Stimulated activated CD8-positive, alpha-beta memory T cell treated with anti-CD3 and anti-CD28 coated beads, Interleukin-7, amount 100 ng/mL, for 1 hour (primary cell): ENCODE measurements at places on chromosomes 3 and 15.

- no peak for DNase-seq
Measured at GRCh38 chr3:128590948-128591347, 59.7 kb downstream of the RPN1 start.

DNA sequence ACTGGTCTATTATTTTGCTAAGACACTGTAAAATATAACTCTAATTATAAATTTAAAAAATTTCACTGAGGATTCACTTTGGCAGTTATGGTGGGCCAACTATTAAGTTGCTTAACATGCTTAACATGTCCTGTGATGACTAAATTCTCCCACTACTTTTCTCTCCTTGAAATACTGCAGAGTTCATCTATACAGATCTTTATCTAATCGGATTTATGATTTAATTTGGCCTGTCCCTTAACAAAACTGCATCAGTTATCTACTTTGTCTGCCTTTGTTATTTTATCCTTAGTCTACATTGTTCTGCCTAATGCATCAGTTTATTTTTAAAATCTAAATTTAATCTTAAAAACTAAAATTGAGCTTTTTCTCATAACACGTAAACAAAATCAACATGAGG, 26.4 kb downstream of the CD96 start:
- DNase-seq = no peak

- no peak for DNase-seq
Measured at GRCh38 chr3:155018621-155019330, 61.3 kb upstream of the MME start.

DNA sequence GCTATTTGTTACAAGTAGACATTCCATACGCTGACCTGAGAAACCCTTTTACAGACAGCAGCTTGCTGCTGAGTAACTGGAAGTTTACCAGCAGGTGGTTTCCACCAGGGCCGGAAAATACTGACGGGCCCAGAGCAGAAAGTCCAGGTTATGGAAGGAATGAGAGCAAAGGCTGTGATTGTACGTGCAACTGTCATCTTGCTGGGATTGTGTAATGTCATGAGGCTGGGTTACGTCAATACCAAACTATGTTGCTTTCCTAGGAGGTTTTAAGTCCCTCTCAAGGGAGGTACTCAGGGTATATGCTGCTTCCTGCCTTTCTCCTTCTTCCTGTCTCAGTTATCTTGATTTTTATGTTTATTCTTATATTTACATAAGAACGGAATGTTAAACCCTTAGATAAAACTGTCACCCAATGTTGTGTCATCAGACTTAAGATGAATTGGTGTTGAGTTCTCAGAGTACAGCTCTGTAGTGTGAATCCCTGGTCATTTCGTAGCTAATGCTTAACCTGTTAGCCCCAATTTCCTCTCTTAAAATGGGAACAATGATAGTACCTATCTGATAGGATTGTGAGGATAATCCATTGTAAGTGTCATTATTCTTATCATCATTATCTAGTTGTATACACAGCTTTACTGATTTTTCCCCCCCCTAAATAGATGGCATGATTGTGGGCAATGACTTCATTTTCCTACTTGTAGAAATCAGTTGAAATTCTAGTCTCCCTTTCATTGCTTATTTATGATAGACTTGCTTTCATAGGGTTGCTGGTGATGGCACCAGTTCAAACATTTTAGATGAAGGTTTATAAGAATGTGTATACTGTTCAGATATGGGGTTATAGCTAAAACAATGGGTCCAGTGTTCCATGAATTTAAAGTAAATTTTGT, 101.4 kb downstream of the FNDC3B start:
- no peak for DNase-seq

DNA sequence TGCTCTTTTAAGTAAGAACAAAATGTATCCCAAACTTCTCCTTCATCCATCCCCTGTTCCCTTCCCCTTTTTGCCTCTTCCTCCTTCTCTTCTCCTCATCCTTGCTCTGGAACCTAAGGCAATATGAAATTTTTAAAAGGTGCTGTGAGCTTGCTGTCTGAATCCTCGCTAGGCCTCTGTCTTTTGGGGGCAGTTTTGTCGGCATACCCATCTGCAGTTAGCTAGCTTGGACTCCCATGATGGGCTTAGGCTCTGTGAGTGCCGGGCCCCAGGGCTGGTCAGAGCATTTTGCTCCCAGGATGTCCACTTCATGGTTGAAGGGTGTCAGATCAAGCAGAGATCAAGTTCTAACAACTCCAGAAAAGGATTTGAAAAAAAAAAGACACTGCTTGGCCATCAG, 18.6 kb downstream of the ZIC1 start:
- DNase-seq = no peak

DNA sequence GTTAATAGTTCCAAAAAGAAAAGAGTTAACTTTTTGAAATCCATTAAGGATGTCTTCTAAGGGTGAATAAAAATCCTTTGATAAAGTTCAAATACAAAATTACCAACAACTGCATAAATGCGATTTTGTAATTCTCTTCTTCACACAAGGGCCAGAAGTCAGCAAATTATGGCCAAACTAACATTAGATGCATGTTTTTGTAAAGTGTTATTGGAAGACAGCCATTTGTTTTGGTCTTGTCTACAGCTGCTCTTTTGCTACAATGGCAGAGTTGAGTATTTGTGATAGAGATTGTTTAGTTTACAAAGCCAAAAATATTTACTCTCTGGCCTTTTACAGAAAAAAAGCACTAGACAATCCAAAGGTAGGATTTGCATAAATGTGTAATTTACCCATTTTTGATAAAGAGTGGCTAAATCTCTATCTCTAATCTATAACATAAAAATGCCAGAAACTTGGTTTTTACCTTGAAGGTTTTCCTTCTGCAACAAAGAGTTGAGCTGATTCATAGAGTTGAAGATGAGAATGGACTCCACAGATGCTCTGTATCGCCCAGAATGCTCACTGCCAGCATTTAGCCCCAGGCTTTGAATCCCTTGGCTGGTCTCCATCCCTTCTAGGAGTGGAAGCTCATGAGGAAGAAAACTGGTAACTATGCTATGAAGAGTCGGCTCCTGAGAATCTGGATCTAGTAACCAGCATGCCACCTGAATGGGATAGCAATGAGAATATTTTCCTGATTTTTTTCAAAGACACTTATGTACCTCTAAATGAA, 64.5 kb downstream of the POLQ start:
- no peak for DNase-seq

GRCh38 chr15:68725736-68726135, 95.0 kb downstream of the ANP32A start:
- DNase-seq = no peak

- no peak for DNase-seq
Measured at GRCh38 chr3:52845691-52846431, 11.0 kb upstream of the MUSTN1 start.

DNA sequence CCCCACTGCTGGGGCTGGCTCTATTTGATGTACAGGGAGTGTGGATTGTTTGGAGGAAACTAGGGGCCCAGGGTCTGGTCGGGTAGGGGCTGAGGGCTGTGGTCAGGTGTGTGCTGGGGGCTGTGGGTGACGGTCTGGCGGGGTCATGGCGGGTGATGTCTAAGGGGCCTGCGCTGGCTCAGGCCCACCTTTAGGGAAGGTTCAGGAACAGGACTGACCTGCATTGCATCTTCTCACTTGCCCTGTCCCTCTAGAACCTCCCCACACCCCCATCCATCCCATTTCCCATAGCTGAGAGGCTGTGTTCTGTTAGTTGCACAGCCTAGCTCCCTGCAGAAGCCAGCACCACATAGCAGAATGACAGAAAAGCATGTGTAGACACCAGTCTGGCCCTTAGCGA, 39.1 kb downstream of the SCN5A start:
- no peak for DNase-seq

- no peak for DNase-seq
Measured at GRCh38 chr3:168061332-168061996, 34.3 kb downstream of the GOLIM4 start.

- no peak for DNase-seq
Measured at GRCh38 chr3:114615523-114616085, 321.8 kb downstream of the TIGIT start.

DNA sequence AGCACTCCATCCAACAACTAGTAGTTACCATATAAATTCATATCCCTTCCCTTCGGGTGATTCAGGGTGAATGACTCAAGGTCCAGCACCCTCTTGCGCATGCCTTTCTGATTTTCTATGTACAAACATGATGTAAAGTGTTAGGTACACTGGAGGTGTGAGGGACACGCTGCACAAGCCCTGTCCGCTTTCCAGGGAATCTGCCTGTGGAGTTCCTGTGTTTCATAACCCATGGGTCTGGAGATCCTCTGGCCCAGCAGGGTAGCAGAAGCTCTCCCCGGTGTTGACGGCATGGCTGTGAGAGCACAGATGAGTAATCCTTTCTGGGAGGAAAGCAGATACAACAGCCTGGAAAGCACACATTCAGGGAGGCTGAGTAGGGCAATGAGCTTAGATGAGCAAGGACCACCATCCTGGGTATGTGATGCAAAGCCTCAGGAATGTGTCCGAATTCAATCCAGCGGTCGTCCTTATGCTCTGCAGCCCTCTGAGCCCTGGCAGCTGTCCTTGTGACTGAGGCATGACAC, 142.9 kb upstream of the TP63 start:
- DNase-seq = no peak

DNA sequence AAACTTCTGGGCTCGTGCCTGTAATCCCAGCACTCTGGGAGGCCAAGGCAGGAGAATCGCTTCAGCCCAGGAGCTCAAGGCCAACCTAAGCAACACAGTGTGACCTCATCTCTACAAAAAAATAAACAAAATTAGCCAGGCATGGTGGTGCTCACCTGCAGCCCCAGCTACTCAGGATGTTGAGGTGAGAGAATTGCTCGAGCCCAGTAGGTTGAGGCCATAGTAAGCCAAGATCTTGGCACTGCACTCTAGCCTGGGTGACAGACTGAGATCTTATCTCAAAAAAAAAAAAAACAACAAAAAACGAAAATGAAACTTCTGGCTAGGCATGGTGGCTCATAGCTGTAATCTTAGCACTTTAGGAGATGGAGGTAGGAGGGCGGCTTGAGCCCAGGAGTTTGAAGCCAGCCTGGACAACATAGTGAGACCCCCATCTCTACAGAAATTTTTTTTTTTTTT, 53.7 kb downstream of the PIK3CB start:
- DNase-seq = peak; percentile 4

GRCh38 chr3:121793078-121793477, 41.8 kb downstream of the IQCB1 start:
- no peak for DNase-seq

DNA sequence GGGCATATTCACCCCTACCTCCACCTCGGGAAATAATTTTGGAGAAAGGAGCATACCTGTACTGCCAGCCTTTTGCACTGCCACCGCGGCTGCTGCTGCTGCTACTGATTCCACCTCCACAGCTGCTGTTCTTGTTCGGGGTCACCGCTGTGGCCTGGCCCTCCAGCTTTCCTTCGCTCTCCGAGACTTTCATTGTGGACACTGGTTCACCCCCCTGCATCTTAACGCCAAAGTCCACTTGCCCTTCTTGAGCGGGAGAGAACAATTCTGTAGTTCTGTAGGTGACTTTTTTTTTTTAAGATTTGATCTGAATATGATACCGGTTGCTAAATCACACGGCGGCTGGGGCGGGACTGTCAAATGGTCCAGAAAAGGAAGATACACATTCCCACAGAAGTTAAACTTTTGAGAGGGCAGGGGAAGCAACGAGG, 701 bp downstream of the OSBPL11 start:
- DNase-seq = no peak

- DNase-seq = no peak
Measured at GRCh38 chr3:173685456-173685855, 287.9 kb downstream of the NLGN1 start.

- no peak for DNase-seq
Measured at GRCh38 chr3:85796140-85796539, 837.4 kb downstream of the CADM2 start.

DNA sequence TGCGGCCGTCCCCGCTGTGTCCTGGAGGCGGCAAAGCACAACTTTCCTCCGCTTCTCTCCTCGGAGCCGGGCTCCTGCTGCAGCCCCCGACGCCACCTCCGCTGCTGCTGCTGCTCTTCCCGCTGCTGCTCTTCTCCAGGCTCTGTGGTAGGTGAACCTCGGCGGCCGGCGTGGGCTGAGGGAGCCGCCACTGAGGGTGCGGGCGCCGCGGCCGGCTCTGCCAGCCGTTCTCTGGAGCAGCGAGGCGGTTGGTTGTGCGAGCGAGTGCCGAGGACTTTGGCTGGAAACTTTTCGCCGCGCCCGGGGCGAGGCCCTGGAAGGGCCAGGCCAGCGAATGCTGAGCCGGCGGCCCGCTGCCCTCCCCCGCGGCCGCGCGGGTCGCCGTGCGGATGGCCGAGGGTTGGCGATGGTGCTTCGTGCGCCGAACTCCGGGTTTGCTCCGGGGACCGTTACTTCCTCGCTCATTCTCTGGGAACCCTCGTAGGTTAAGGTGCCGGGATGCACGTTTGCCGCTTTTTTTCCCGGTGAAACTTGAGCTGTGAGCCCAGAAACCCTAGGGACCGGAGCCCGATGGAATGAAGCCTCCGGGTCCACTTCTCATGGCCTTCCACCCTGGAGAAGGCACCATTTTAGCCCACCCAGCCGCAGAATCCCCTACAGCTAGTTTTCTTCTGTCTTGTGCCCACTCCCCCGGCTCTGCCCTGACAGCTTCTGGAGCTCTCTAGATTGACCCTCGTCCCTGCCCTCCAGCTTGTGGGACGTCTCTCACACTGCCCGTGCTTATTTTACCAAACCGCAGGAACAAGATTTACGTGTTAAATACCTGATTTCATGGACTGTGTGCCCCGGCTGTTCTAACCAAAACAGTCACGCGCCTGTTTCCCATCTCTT, 660 bp downstream of the NECTIN3 start:
- DNase-seq = no peak

DNA sequence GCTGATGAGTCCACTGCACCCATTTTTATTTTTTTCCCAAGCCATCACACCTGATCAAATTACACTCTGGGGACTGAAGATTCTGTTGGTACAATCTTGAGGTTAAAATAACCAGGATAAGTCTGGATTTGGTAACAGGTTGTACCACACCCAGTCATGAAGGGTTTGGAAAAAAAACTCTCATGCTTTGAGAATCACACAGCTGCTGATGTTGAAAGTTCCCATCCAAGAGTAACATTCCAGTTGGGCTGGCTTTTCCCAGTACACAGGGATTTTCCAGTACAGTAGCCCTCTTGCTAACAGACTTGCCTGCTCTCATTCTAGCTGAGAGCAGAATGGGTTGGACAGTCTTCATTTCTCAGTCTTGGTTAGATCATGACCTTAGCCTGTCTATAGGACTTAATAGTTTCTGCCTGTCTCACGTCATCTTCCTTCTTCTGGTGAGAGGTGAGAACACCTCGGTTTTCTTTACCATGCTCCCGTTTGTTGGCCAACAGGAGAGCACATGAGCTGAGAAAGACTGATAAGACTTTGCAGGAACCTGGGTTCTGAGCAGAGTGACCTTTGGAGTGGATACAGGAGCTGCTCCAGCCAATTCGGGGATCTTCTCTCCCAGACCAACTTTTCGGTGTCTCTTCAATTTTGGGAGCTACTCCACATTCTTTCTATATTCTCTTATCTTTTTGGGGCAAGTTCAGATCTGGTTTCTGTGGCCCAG, 300.1 kb upstream of the LYSMD4 start:
- DNase-seq = no peak

GRCh38 chr3:114327665-114328064, 33.8 kb downstream of the TIGIT start:
- no peak for DNase-seq

- DNase-seq = no peak
Measured at GRCh38 chr15:77974416-77975331, 102.8 kb downstream of the TBC1D2B start.

- DNase-seq = no peak
Measured at GRCh38 chr3:171115667-171116066, 89.1 kb upstream of the SLC2A2 start.

GRCh38 chr3:53809267-53809666, 37.0 kb downstream of the CHDH start:
- DNase-seq = no peak
